ENCODE measurements at places on chromosomes 6 and 20. TPM values are rescaled to one million over a fixed set of nuclear protein-coding genes. Genes with fewer than 3 reads are reported as not detected.

ECT2L gene
- not detected for total RNA-seq

FERMT1 gene
- total RNA-seq: 20.6 TPM

CLVS2 gene
- total RNA-seq: not detected

KCNK5 gene
- 14.3 TPM for total RNA-seq

GGTLC1 gene
- total RNA-seq: 0.43 TPM

ADTRP gene
- total RNA-seq: 4.1 TPM

SIRPB1 gene
- total RNA-seq: 4.1 TPM

C4B gene
- 8.3 TPM for total RNA-seq

TPD52L1 gene
- 184 TPM for total RNA-seq

APMAP gene
- total RNA-seq: 96.6 TPM

APOBEC2 gene
- not detected for total RNA-seq

MRPS18A gene
- total RNA-seq: 49.1 TPM

PLEKHG1 gene
- 9.9 TPM for total RNA-seq

- no peak for DNase-seq
- no peak overlapping the region for H3K4me3 ChIP-seq
- no peaks in the 10 kb centered on the region for H3K4me1 ChIP-seq
- H3K36me3 ChIP-seq: no peaks in the 10 kb centered on the region
- peaks cover 52% of the 10 kb centered on the region for H3K27me3 ChIP-seq
- no peak overlapping the region for H3K27ac ChIP-seq
Measured at GRCh38 chr6:167420177-167420576, 95.3 kb downstream of the TTLL2 start.

DNA sequence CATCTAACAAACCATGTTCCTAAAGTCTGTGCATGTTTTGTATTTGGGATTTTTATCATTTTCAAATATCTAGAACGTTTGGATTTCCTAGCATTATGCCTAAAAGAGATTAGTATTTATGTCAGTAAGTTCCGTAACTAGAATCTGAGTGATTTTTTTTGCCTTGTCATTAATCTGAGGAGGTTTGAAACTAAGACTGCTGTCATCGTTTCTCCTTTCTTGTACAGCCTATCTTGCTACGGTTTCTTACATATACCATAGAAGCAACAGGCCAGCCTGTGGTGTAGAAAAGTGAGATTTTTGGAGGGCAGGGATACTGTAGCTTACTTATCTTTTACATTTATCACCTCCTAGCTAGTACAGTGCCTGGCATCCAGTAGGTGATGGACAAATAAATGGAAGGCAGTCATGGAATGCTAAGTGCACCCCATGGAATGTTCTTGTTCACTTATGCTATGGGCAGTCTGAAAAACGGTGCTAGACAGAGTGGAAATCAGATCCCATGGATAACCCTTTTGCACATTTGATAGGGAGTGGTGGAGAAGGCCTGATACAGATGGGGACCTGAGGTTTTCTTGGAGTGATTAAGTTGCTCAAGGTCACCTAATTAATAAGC, 93.9 kb downstream of the ARID1B start:
- H3K27me3 ChIP-seq: no peaks in the 10 kb centered on the region
- no peaks in the 10 kb centered on the region for H3K4me1 ChIP-seq
- no peak for DNase-seq
- no peak overlapping the region for H3K27ac ChIP-seq
- H3K4me3 ChIP-seq: no peak overlapping the region

DNA sequence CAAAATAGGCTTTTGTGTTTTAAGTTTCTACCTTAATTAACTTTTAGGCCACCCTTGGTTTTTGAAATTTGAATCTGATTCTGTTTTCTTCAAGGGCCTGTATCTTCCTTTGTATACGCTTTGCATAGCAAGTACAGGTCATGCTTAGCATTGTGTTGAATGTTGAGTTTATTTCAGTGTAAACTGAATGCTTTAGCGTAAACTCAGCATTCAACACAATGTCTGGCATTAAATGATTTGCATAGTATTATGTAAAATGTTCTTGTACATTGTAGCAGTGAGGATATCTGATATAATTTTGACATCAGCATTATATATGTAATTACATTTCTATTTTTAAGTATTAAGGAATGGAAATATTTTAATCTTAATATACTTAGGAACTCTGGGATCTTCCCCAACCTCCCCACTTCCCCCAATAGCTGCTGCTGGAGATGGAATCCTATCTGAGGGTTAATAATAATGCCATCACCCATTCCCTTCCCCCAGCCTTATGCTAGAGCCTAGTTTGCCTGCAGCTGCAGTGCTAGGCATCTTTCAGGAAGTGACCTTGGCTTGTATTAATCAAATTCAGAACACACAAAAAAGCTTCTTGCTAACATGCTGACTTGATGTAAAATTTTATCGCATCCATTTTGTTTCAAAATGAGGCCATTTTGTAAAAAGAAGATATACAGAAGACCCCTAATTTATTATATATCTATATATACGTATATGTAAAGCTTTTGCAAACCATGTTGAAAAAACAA, 73.1 kb downstream of the NCOA3 start:
- 0 out of 2 replicates have a peak overlapping the region, but pooled peaks have one; percentile 43 for H3K27ac ChIP-seq
- H3K4me3 ChIP-seq: no peak overlapping the region
- no peaks in the 10 kb centered on the region for H3K27me3 ChIP-seq
- no peak for DNase-seq
- H3K36me3 ChIP-seq: peaks cover 26% of the 10 kb centered on the region

DNA sequence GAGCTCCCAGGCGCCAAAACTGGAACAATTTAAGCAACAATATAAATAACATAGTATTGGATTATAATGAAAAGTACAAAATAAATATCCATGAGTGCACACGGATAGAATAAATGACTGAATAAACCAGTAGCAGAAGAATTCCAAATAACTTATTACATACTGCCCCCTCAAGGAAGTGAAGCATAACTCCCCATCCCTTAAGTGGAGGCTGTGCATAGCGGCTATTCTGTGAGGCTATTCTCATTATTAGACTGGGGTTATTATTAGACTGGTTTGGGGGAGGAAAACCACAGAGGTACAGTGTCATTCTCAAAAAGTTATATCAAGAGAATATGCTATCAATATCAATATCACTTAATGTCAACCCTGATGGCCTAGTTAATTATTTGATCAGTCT, 94.4 kb upstream of the SIRPA start:
- no peak overlapping the region for H3K27ac ChIP-seq
- H3K27me3 ChIP-seq: no peaks in the 10 kb centered on the region
- H3K36me3 ChIP-seq: no peaks in the 10 kb centered on the region
- peaks cover 23% of the 10 kb centered on the region for H3K4me1 ChIP-seq
- no peak overlapping the region for H3K4me3 ChIP-seq

GRCh38 chr6:85568411-85568810, 25.2 kb downstream of the SNX14 start:
- no peaks in the 10 kb centered on the region for H3K4me1 ChIP-seq
- H3K4me3 ChIP-seq: no peak overlapping the region
- DNase-seq: no peak
- no peaks in the 10 kb centered on the region for H3K27me3 ChIP-seq
- no peak overlapping the region for H3K27ac ChIP-seq
- peaks cover 3% of the 10 kb centered on the region for H3K36me3 ChIP-seq

DNA sequence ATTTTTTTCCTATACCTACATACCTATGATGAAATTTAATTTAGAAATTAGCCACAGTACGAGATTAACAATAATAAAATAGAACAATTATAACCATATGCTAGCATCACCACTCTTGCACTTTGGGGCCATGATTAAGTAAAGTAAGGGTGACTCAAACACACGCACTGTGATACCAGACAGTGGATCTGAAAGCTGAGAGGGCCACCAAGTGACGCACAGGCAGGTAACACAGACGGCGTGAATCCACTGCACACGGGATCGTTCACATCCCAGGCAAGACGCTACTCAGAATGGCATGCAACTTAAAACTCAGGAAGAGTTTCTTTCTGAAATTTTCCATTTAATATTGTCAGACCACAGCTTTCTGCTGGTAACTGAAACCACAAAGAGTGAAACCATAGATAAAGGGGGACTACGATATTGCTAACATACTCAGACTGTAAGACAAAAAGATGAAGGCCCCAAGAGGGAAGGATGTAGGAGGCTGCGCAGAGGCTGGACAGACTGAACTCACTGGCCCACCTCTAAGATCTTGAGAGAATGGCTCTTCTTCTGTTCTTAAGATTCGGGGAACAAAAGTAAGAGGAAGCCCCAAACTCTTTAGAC, 17.9 kb downstream of the RRBP1 start:
- peaks cover 7% of the 10 kb centered on the region for H3K36me3 ChIP-seq
- H3K27ac ChIP-seq: no peak overlapping the region
- H3K4me1 ChIP-seq: no peaks in the 10 kb centered on the region
- no peak for DNase-seq
- no peak overlapping the region for H3K4me3 ChIP-seq

DNA sequence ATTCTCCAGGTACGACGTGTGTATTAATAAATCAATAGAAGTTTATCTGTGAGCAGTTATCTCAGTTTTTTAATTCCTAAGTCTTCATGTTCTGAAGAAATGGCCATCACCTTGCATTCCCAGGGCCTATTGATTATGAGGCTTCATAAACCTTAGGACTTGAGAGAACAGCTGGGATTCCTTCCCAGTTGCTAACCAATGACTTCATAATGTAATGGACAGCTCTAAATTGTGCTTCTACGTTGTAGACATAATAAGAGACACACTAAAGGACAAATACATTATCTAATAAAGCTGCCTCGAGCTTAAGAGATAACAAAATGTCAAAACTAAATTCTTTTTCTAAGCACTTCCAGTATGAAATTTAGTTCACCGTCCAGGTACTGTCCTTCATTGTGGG, 30.6 kb downstream of the TSHZ2 start:
- H3K27ac ChIP-seq: no peak overlapping the region
- H3K36me3 ChIP-seq: no peaks in the 10 kb centered on the region
- no peak overlapping the region for H3K4me3 ChIP-seq
- DNase-seq: no peak
- 0 out of 2 replicates have a peak, but pooled peaks cover 15% of the 10 kb centered on the region for H3K27me3 ChIP-seq

DNA sequence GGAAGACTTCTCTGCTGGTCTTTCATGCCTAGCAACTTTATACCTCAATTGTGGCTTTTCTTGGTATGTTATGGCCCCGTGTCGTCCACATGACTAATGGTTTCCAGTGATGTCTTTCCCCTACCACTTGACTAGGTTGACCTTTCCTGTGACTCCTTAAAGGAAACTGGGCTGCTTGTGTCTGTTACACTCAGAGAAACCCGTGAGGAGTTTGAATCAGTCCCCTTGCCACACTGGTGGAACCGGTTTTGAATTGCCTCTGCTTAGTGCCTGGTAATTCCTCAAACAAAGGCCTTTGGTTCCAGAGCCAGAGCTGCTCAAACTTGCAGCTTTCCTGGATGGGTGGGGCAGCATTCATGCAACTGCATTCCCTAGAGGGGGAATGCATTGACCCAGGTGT, 21.9 kb downstream of the ECT2L start:
- H3K27me3 ChIP-seq: no peaks in the 10 kb centered on the region
- peaks cover 51% of the 10 kb centered on the region for H3K4me1 ChIP-seq

Measured in PC-9 (cell line).